Activated CD4-positive, alpha-beta memory T cell treated with anti-CD3 and anti-CD28 coated beads, Interleukin-2, amount 10 ng/mL, durations not matched to agents 7 days and 5 days (primary cell): ENCODE measurements at places on chromosomes 16 and 17. TPM values are rescaled to one million over a fixed set of nuclear protein-coding genes. Genes with fewer than 3 reads are reported as not detected.
A peak's percentile ranks its signal among the peaks of the same experiment; 100 is the strongest.

The TSPOAP1 gene
- 69.4 TPM for total RNA-seq

DNA sequence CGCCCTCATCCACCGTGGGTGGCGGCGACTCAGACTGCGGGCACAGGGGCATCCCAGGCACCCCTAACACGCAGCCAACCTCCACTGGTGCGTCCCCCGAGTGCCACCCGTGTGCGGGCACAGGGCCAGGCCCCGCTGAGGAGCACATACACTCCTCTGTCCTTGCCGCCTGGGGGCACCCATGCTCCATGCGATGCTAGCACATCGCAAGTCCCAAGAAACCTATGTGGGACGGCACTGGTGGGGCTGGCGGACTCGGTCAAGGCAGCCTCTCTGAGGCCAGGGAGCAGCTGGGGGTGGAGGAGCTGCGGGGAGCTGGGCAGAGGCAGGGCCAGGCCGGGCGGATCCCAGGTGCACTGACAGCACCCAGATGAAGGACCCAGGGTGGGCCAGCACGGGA lies 4.0 kb downstream of the ZNF598 start:
- H3K27me3 ChIP-seq = no peaks in the 10 kb centered on the region
- H3K4me3 ChIP-seq = no peak overlapping the region
- DNase-seq = no peak
- peaks cover 32% of the 10 kb centered on the region for H3K36me3 ChIP-seq
- no peak overlapping the region for H3K27ac ChIP-seq

- H3K36me3 ChIP-seq = peaks cover 44% of the 10 kb centered on the region
- peak overlapping the region; percentile 92 for H3K27ac ChIP-seq
- DNase-seq = peak; percentile 87
- no peaks in the 10 kb centered on the region for H3K27me3 ChIP-seq
These were observed 176.3 kb downstream of the RPTOR start for GRCh38 chr17:80720610-80721577.

DNA sequence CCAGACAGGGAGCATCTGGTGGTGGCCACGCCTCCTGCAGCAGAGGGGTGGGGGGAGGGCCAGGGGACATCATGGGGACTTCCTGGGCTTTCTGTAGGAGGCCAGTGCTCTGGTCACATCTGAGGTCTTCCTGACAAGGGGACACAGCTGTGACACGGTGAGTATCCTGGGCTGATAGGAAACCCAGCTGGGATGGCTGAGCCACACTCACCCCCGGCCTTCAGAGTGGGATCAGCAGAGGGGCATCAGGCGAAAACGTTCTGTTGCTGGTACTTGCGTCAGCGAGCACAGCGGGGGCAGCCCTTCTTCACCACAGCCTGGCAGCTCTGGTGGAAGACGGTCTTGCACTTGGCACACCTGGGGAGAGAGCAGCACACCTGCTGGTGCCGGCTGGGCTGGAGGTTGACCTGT lies 122.9 kb upstream of the SMURF2 start:
- H3K27ac ChIP-seq = no peak overlapping the region
- H3K4me1 ChIP-seq = peaks cover 18% of the 10 kb centered on the region
- peak; percentile 12 for DNase-seq
- H3K36me3 ChIP-seq = peaks cover 13% of the 10 kb centered on the region
- no peaks in the 10 kb centered on the region for H3K27me3 ChIP-seq
- H3K4me3 ChIP-seq = no peak overlapping the region

DNA sequence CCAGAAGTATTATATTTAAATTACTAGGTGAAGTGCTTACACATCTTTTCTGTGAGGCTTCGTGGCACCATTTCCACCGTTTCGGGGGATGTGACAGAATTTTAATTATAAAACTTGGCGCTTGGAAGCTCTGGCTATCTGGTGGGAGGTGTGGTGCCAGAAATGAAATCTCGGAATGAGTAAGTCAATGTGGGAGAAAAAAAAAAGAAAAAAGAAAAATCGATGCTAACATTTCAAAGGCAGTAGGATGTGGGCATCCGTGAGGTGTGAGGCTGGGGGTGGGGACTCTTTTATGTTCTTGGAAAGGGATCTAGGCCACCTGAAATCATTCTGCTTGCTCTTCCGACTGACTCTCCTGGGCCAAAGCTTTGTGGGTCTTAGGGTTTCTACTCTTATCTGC lies 21.9 kb downstream of the CPPED1 start:
- peaks cover 30% of the 10 kb centered on the region for H3K4me1 ChIP-seq
- H3K36me3 ChIP-seq = peaks cover 70% of the 10 kb centered on the region
- DNase-seq = peak; percentile 64
- peak overlapping the region; percentile 84 for H3K27ac ChIP-seq
- H3K27me3 ChIP-seq = no peaks in the 10 kb centered on the region

DNA sequence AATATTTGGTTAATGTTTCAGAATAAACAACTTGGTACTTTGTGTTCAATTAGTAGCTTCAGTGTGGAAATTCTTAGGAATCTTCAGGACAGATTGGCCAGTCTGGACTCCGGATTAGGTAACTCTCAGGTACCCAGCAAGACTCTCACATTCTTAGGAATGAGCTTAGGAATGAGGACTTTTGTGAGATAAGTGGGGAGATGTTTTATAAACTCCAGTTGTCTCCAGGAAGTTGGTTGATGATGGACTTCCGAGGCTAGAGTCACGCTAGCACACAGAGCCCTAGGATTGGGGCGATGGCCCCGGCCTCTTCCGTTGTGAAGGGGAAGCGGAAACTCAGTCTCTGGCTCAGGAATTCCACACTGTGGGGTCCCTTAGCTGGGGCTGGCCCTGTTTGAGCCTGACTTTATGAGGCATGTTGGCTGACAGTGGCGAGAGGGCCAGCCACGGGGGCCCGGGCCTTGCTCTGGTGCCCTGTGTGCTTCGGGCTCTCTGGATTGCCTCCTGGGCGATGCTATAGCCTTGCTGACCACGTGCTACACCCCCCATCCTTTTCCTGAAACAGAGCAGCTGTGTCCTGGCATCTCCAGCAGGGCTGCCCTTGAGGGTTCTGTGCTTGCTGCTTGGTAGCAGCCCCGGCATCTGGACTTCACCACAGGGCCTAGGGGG lies 32.4 kb downstream of the RAB11FIP3 start:
- H3K4me1 ChIP-seq = peaks cover 5% of the 10 kb centered on the region

- H3K27me3 ChIP-seq = peaks cover 36% of the 10 kb centered on the region
- no peak overlapping the region for H3K27ac ChIP-seq
- no peak overlapping the region for H3K4me3 ChIP-seq
- no peaks in the 10 kb centered on the region for H3K4me1 ChIP-seq
- DNase-seq = no peak
- peaks cover 4% of the 10 kb centered on the region for H3K36me3 ChIP-seq
These were observed 28.9 kb upstream of the BCAR1 start for GRCh38 chr16:75280331-75280804.

The CMTM4 gene
- 0.58 TPM for total RNA-seq

- no peak for DNase-seq
- no peak overlapping the region for H3K4me3 ChIP-seq
- no peak overlapping the region for H3K27ac ChIP-seq
- peaks cover 2% of the 10 kb centered on the region for H3K27me3 ChIP-seq
These were observed 1.7 kb upstream of the RBBP6 start for GRCh38 chr16:24537474-24538337.

DNA sequence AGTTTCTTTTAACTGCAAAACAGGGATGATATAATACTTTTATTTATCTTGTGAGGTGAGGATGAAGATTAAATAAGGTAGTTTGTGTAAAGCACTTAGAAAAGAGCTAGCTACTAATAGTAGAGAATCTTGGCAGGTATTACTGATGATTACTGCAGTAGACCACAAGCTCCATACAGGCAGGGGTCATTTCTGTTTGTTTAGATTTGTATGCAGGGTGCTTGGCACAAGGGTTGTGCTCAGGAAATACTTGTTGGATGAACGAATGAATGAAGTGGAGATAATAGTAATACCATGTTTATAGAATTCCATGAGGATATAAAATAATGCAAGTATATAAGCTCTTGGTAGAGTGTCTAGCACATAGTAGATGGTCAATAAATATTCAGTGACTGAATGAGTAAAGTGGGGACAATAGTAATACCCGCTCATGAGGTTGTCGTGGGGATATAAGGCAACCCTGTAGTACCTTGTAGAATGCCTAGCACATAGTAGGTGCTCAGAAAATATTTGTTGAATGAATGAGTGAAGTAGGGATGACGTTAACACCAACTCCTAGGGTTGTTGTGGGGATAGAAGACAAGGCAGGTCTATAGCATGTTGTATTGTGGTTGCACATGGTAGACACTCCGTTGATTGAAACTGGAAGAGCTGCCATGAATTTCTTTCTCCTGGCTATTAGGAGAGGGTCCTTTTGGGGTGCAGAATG lies 83.0 kb downstream of the ABCC1 start:
- H3K27ac ChIP-seq = peak overlapping the region; percentile 67
- no peak for DNase-seq
- peaks cover 37% of the 10 kb centered on the region for H3K4me1 ChIP-seq
- H3K36me3 ChIP-seq = peaks cover 44% of the 10 kb centered on the region
- H3K4me3 ChIP-seq = no peak overlapping the region
